WTC11 (cell line): ENCODE measurements at places on chromosomes 11 and 22. TPM values are rescaled to one million over a fixed set of nuclear protein-coding genes. Genes with fewer than 3 reads are reported as not detected.
A peak's percentile ranks its signal among the peaks of the same experiment; 100 is the strongest.

TSSK2 gene
- not detected in 3 replicates for total RNA-seq

DNA sequence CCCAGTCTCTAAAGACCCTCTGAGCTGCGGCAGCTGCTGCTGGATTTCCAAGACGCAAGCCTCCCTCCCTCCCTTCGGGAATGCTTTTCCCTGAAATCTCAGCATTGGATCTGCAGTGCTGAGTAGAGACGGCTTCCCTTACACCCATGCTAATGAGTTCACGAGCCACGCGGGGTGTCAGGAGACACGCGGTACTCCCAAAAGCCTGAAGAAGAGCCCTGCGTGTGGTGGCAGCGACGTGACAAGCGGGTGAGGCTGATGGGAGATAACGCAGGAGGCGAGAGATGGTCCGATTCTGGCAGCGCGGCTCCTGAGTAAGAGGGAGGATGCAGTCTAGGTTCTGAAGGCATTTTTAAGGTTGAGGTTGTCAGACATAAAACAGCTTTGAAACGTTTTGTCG, 74.4 kb upstream of the ASPHD2 start:
- H3K4me1 ChIP-seq = no peaks in the 10 kb centered on the region
- H3K36me3 ChIP-seq = no peaks in the 10 kb centered on the region

DNA sequence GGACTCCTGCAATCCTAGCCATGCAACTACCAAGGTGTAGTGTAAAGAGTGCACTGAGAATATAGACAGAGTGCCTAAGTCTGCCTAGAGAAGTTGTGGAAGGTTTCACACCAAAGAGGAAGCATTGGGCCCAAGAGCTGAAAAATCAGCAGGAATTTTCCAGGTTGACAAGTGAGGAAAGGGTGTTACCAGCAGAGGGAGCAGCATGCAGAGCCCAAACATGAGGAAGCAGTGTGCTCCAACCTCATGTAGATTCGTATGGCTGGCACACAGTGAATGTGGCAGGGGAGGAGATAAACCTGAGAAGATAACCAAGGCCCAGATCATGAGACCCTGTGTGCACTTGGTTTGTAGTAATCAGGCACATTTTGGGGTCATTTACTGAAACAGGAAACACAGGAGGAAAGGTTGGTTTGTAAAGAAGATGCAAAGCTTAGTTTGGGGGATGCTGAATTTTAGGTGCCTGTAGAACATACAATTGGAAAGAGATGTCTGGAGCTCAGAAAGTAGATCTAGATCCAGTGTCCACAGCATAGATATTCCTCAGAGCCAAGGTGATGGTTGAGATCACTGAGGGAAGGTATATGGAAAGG, 1.7 kb downstream of the HPX start:
- H3K27ac ChIP-seq = no peak overlapping the region
- no peaks in the 10 kb centered on the region for H3K36me3 ChIP-seq
- H3K27me3 ChIP-seq = no peaks in the 10 kb centered on the region
- peak; percentile 58 for DNase-seq
- H3K4me1 ChIP-seq = no peaks in the 10 kb centered on the region
- H3K4me3 ChIP-seq = no peak overlapping the region

DNA sequence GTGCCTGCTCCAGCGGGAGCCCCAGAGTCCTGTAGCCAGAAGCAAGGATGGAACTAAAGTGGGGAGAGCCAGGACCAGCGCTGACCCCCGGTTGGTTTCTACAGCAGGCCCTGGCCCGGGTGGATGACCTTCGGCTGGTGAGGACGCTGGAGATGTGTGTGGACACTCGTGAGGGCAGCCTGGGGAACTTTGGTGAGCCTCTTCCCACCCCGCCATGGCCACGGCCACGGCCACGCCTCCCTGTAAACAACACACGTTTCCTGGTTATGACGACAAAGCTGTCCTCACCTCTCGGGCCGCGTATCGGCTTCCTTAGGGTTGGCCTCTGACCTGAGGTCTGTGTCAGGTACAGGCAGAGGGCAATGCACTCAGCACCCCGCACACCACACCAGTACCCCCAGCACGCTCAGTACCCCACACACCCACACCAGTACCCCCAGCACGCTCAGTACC, 4.1 kb downstream of the LRRC56 start:
- H3K4me3 ChIP-seq = no peak overlapping the region
- no peaks in the 10 kb centered on the region for H3K4me1 ChIP-seq
- no peak overlapping the region for H3K27ac ChIP-seq
- H3K36me3 ChIP-seq = peaks cover 3% of the 10 kb centered on the region
- H3K27me3 ChIP-seq = peaks cover 17% of the 10 kb centered on the region

GRCh38 chr11:10076458-10077141, 217.4 kb downstream of the SBF2 start:
- H3K4me3 ChIP-seq = no peak overlapping the region
- DNase-seq = peak; percentile 77
- H3K27ac ChIP-seq = peak overlapping the region; percentile 27; the same call in 1 of the 2 replicates
- H3K36me3 ChIP-seq = peaks cover 29% of the 10 kb centered on the region
- H3K27me3 ChIP-seq = no peaks in the 10 kb centered on the region
- H3K4me1 ChIP-seq = peaks cover 11% of the 10 kb centered on the region

DNA sequence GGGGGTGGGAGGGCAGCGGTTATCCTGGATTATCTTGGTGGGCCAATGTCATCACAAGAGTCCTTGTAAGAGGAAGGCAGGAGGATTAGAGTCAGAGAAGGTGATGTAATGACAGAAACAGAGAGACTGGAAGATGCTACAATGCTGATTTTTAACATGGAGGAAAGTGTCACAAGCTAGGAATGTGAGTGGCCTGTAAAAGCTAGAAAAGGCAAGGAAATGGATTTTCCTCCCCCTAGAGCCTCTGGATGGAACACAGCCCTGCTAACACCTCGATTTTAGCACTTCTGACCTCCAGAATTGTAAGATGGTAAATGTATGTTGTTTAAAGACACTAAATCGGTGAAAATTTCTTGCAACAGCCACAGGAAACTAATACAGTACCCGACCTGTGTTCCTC, 109.3 kb downstream of the MN1 start:
- no peak for DNase-seq
- peaks cover 15% of the 10 kb centered on the region for H3K4me1 ChIP-seq
- peak overlapping the region; percentile 68; the same call in 1 of the 2 replicates for H3K27ac ChIP-seq

DNA sequence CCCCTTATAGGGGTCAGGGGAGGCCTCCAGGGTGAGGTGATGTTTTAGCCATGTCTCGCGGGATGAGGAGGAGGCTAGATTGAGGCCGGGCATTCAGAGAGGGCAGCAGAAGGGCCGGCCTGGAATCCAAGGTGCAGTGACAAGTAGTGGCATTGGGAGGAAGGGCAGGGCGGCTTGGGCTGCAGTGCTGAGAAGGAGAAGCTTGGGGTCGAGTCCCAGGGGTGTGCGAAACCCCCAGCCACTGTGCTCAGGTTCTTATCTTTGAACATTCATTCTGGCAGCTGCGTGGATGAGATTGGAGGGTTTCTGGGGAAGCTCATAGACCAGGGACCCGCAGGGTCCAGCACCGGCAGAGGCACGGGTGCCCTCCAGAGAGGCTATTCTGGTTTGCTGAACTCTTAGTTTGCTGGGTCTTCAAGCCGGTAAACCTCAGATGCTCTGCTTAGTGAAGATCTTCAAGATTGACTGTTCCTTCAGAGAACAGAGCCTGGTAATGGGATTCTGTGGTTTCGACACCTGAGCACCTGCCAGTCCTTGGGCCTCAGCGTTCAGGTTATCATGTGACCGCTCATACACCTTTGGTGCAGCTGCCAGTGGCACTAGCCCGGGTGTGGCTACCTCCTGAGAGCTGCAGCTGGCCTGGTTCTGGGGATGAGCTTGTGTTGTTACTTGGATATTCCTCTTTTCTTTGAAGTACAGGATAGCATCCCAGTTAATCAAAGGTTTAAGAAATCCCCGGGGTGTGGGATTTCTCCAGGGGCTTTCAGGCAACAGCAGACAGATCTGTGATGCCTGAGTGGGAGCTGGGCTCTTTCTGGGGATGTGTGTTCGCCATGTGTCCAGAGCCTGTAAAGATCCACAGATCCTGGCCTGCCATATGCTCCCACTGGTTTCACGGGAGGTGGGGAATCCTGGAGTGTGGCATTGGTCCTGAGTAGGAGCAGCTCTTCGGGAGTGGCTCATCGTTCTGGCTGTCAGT, 152.8 kb downstream of the TBC1D22A start:
- no peak overlapping the region for H3K4me3 ChIP-seq
- no peak for DNase-seq
- no peaks in the 10 kb centered on the region for H3K4me1 ChIP-seq

RASD2 gene
- 2.5 to 3.1 TPM (median 3.0 TPM) in 3 replicates for total RNA-seq

BACE1-AS gene
- total RNA-seq = 12.2 to 15.7 TPM (median 13.8 TPM) in 3 replicates

DNA sequence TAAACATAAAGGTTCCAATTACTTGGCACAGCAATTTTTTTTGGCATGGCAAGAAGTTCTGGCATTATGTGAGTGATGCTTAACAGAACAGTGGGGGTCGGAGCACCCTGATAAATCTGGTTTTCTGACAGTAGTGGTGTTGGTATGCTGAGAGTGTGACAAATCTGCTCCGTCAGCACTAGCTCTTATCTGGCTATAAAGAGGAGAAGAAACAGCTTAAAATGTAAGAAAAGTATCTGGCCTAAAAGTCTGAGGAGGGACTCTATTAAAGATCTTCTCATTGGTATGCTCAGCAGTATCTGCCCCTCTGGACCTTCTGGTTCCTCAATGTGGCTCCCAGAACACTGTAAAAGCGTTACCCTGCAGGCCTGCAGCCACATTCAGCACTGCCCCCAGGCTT, 137.4 kb downstream of the PLEKHA7 start:
- H3K36me3 ChIP-seq = no peaks in the 10 kb centered on the region
- no peak overlapping the region for H3K4me3 ChIP-seq
- no peak for DNase-seq
- H3K27ac ChIP-seq = no peak overlapping the region
- H3K4me1 ChIP-seq = peaks cover 38% of the 10 kb centered on the region
- H3K27me3 ChIP-seq = no peaks in the 10 kb centered on the region

MAJIN gene
- total RNA-seq = not detected in 3 replicates

KIF18A gene
- total RNA-seq = 16.6 to 20.6 TPM (median 18.6 TPM) in 3 replicates

ALDH3B2 gene
- 0.13 to 0.30 TPM (median 0.30 TPM) in 3 replicates for total RNA-seq

DDIAS gene
- 21.7 to 28.7 TPM (median 22.0 TPM) in 3 replicates for total RNA-seq

- H3K27ac ChIP-seq = no peak overlapping the region
- no peaks in the 10 kb centered on the region for H3K4me1 ChIP-seq
- DNase-seq = no peak
- peaks cover 8% of the 10 kb centered on the region for H3K27me3 ChIP-seq
- H3K4me3 ChIP-seq = no peak overlapping the region
Observed at GRCh38 chr22:25816522-25817059, 74.6 kb downstream of the MYO18B start.

GRCh38 chr11:12508151-12508751, 130.9 kb downstream of the PARVA start:
- H3K36me3 ChIP-seq = no peaks in the 10 kb centered on the region
- no peak overlapping the region for H3K4me3 ChIP-seq
- peaks cover 24% of the 10 kb centered on the region for H3K4me1 ChIP-seq
- no peaks in the 10 kb centered on the region for H3K27me3 ChIP-seq
- H3K27ac ChIP-seq = 0 out of 2 replicates have a peak overlapping the region, but pooled peaks have one; percentile 87

DNA sequence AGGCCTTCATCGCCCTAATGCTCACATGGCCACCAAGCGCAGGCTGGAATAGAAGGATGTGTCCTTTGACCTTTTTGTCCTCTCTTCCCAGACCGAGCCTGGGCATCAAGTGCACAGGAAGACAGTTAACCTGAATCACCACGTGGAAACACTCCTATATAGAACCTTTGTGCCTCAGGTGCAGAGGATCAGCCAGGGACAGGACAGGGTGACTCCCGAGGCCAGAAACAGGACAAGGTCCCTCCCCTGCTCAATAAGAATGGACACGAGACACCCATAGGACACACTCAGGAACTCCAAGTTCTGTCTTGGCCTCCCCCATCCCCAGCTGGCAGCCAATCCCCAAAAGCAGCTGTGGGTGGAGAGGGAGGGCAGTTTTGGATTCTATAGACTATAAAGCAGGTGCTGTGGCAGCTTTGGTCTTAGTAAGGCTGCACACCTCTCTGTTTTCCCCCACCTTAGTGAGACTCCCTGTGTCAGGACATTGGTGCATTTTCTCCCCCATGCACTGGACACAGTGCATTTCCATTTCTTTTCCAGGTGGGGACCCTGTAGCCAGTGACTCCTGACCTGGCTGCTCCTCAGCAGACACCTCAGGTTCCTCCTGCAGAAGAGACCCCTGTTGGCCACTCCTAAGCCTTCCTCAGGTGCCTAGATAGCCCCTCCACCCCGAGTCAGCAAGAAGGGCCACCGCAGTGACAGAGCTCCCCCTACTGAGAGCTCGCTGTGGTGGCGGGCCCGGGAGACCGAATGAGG, 43.6 kb upstream of the POU2AF1 start:
- H3K4me1 ChIP-seq = no peaks in the 10 kb centered on the region
- no peaks in the 10 kb centered on the region for H3K36me3 ChIP-seq
- DNase-seq = peak; percentile 87
- H3K27me3 ChIP-seq = no peaks in the 10 kb centered on the region
- no peak overlapping the region for H3K27ac ChIP-seq

DNA sequence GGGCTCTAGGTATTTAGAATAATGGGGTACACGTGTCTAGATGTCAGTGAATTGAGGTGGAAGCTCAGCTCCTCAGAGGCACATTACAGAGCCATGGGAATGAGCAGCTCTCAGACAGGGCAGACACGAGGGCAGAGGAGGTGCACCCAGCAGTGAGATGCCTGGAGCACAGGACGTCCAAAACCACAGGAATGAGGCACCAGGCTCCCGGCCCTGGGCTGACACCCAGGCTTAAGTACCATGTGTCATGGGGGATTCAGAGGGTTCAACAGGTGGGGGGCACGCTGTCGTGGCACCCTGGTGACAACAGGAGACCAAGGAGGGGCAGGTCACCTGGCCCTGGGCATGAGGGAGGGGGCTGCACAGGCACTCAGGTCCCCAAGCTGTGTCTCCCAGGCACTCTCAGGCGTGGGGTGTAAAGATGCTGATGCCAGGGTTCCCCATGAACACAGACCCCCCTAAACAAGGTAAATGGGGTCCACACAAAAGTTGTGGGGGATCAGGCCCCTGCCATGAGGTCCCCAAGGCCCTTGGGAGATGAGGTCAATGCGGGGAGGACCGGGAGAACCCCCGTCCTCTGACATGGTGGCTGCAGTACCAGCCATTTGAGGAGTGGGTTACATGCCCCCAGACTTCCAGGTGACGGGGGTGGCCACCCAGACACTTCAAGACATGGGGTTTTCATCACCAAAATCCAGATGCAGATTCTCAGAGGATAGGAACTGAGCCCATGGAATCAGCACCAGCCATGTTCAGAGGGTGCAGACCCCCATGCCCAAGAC, 5.6 kb upstream of the SYT8 start:
- H3K4me3 ChIP-seq = no peak overlapping the region
- peaks cover 4% of the 10 kb centered on the region; the same call in 1 of the 2 replicates for H3K4me1 ChIP-seq
- DNase-seq = no peak
- peaks cover 5% of the 10 kb centered on the region for H3K27me3 ChIP-seq
- H3K27ac ChIP-seq = no peak overlapping the region
